Stimulated activated CD8-positive, alpha-beta memory T cell treated with anti-CD3 and anti-CD28 coated beads, Interleukin-12 subunit alpha, Interleukin-12 subunit beta, amount 100 ng/mL, for 1 hour (primary cell): ENCODE measurements at places on chromosomes 12 and 14.

- DNase-seq = no peak
Observed at GRCh38 chr14:59140106-59140843, 48.2 kb upstream of the DAAM1 start.

DNA sequence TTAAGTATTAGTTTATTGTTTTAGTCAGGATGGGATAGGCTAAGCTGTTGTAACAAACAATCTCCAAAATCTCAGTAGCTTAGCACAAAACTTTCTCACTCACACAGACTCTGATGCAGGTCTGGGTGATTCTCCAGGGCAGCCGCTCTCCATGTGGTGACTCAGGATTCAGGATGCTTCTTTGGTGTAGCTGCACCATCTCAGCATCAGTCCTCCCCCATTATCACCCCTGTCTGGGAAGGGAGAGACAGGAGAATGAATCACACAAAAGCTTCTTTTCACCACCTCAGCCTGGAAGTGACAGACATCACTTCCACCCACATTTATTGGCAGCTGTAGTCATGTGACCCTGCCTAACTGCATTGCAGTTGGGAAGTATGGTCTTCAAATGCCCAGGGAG, 142.3 kb downstream of the DICER1 start:
- no peak for DNase-seq

DNA sequence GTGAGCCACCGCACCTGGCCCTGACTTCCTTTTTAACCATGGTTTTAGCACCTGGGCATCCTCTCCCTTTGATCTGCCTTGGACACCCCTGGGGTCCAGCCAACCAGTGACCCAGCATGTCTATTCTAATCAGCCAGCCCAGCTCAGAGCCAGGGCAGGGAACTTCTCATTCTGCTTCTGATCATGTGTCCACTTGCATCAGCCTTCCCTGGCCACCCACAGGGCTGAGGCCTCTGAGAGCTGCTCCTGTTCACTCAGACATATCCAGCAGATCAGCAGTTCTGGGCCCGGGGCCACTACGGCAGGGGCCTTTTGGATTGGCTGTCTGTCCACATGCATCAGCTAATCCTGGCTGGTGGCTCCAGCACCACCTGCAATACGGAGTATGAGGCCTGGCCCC, 117.9 kb upstream of the MAP1LC3B2 start:
- no peak for DNase-seq

DNA sequence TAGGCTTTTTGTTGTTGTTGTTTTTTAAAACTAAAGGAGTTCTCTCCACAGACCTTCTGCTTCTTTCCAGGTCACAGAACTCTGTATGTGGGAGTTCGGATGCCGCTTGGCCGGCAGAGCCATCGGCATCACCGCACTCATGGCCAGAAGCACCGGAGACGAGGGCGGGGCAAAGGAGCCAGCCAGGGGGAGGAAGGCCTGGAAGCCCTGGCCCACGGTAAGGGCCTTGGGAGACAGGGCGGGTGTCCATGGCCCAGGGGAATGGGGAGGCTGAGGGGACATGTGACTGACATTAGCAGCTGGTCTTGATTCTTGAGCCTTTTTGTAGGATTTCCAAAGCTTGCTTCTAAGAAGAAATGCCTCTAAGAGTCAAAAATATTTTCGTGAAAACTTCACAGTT, 26.2 kb downstream of the SLC4A8 start:
- DNase-seq = no peak

DNA sequence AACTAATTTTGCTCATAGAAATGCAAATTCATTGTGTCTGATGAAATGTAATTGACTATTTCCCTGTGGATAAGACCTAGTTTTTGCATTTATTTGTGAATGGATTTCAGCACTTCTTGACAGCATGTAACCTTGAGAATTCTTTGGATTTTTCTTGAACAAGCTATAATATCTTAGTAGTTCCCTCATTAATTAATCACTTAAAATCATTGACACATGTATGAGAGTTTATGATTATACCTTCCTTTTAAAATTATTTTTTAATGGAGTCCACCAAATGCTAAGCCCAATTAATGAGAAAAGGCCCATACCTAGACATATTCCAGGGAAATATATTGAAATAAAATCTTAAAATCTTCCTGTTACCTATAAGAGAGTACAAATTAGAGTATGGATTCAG, 16.8 kb downstream of the GLIPR1L2 start:
- no peak for DNase-seq

GRCh38 chr12:119989361-119989730, 310 bp downstream of the BICDL1 start:
- no peak for DNase-seq

DNA sequence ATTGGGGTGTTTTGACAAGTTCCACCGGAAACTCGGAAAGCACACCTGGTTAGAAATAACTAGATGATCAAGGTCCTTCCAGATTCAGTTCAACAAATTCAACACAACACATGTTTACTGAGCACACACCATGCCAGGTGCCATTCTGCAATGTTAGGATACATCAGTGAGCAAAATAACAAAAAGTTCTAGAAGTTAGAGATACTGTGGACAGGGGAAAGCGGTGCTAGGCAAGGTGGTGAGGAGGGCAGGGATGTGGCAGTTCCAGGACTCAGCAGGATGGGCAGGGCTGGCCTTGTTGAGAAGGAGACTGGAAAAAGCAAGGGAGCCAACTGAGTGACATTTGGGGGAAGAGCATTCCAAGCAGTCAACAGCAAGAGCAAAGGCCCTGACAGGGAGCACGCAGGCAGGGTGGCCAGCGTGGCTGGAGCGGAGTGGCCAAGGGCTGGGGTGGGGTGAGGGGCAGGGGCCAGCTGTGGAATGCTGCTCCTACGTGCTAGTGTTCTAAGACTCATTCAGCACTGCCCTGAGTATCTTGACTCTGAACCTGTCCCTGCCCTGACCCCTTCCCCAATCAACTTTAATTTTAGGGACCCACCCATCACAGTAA, 19.4 kb upstream of the FAIM2 start:
- DNase-seq = no peak

DNA sequence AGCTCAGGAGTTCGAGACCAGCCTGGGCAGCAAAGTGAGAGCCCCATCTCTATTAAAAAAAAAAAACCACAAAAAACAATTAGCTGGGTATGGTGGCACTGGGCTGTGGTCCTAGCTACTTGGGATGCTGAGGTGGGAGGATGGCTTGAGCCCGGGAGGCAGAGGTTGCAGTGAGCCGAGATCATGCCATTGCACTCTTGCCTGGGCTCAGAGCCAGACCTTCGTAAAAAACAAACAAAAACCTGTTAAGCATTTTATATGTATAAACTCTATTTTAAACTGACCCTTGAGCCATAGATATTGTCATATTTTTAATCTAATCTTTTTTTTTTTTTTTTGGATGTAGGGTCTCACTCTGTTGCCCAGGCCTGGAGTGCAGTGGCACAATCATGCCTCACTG, 35.7 kb downstream of the DNM1L start:
- DNase-seq = no peak

DNA sequence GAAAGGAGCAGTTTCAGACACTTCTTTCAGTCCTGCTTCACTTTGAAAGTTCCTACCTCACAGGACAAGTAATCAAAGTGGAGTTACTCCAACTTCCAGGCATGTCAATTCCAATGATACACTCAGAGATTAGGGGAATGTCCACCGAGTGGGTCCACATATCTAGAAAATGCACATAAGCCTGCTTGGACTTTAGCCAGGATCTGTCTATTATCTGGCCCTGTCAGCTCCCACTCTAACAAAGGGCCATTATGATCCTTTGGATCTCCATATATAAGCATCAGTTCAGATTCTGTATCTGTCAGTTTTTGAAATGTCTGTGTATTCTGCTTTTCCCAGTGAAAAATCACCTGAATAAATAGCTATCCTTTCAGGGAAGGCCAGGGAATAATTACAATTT, 112.9 kb upstream of the ATXN7L3B start:
- DNase-seq = no peak

- no peak for DNase-seq
Observed at GRCh38 chr12:113292547-113292946, 42.4 kb downstream of the SLC8B1 start.

DNA sequence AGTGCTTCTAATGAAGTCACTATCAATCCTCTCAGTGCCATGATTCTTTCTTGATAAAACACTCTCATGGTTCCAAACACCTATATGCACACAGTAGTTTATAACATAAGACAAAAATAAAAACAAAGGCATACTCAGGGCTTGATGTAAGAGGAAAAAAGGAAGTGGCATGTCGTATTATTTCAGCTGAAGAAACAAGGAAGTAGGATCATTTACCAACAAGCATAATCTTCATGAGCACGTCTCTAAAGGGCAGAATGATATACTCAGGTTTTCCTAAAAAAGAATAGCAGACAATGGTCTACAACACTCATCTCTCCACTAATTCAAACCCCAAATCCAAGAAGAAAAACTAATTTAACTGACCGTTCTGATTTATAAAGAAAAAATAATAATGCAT, 33.9 kb downstream of the NUMB start:
- no peak for DNase-seq

- no peak for DNase-seq
Observed at GRCh38 chr12:8628731-8629130, 16.1 kb upstream of the AICDA start.

DNA sequence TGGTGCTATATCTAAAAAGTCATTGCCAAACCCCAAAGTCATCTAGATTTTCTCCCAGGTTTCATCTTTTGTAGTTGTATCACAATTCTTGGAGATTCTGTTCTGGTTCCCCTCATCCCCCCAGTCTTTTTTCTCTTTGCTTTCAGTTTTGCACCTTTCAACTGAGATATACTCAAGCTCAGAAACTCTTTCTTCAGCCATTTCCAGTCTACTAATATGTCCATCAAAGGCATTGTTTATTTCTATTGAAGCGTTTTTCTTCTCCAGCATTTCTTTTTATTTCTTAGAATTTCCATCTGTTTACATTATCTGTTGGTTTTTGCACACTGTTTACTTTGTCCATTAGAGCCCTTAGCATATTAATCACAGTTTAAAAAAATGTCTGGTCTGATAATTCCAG, 179.5 kb downstream of the NUBPL start:
- no peak for DNase-seq

- no peak for DNase-seq
Observed at GRCh38 chr14:24377657-24378056, 9.7 kb downstream of the NFATC4 start.

- DNase-seq = no peak
Observed at GRCh38 chr12:56951582-56952339, 5.6 kb downstream of the RDH16 start.

DNA sequence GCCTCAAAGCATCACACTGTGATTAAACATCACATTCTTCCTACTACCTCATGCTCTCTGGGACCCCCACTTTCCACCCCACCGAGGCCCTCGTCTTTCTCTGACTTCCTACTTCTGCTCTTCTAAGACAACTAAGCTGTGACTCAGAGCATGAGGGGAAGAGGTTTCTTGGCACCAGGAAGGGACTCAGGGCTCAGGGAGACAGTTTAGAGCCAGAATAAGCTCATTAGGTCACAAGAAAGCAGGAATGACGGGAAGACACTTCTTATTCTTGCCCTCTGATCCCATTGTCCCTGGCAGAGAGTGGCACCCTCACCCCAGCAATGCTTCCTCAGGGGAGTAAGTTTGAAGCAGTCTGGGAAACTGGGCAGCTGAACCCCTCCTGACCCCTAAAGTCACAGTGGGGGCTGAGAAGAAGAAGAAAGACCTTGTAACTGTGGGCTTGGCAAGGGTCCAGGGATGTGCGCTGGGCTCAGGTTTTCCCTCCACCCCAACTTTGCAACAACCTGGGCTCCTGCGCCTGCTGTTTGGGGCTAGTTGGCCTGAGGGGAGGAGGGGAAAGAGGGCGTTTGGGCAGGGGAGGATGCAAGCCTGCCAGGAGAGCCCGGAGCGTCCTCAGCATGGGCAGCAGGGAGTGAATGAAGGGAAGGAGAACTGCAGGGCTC, 64.6 kb upstream of the ACTN1 start:
- DNase-seq = no peak

GRCh38 chr12:21323736-21324135, 11.0 kb downstream of the SLCO1A2 start:
- DNase-seq = no peak

- DNase-seq = no peak
Observed at GRCh38 chr12:42360747-42361403, 34.9 kb downstream of the PPHLN1 start.

- no peak for DNase-seq
Observed at GRCh38 chr12:130537051-130537450, 179.0 kb downstream of the RIMBP2 start.

DNA sequence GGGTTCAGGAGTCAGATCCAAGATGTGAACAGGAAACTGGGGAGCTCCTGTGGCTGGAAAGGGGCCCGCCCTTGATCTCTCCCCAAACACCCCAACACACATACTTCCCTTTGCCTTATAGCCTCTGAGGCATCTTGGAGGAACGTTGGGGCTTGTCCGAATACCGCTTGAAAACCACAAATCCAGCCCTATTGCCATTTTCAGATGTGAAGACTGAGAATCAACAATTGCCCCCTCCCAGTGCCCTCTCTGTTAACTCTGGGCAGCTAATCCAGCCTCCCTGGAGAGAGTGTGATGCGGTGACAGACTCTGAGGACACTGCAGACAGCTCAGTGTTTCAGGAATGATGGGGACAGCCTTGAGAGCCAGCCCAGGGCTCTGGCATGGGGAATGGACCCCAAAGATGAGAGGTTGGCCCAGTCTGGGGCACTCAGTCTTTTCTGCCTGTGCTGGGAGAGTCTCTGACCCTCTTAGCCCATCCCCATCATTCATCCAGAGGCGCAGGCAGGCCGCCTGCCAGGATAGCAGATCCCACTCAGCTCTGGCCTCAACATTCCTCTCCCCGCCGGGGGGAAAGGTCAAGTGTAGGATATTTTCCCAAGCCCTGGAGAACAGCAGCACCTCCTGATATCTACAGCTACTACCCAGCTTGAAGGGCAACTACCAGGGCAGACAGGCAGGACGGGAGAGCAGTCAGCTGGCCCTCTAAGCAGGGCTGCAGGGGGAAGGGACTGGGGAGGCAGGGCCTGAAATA, 24.6 kb upstream of the LTBP2 start:
- no peak for DNase-seq

DNA sequence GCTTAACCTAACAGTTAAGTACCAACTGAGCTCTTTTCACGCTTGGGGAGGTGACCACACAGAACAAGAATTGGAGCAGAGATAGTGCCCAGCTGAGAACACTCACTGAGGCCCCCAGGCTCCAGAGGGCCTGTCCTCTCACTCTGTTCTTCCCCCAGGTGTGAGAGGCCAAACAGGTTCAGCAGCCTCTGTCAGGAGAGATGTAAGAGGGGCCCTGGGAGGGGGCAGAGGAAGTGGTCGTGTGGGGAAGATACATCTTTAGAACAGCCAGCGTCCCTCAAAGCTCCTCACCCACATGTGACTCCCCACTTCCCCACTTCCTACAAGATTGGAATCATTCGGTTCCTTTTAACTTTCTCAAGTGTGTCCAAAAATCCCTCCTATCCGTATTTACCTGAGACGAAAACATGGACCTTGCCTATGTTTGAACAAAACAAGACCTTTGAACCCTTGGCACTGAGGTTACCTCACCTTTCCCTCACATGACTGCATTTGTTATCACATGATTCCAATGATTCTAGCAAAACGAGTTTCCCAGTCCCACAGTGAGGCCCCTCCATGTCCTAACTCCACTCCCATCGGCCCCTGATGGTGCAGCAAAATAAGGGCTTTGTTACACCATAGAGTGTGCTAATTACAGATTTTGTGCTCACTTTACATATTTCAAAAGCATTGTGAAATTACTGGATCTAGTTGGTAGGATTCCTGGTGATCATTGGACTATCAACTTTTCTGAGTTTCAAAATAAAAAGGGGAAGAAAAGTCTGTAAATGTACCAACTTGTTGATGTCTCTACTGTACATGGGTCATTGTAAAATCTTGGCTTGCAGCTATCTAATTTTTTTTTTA, 40.0 kb upstream of the PAPOLA start:
- no peak for DNase-seq
